ENCODE measurements at places on chromosomes 5 and 9. TPM values are rescaled to one million over a fixed set of nuclear protein-coding genes. Genes with fewer than 3 reads are reported as not detected.

The INSL4 gene
- not detected for total RNA-seq

The TRAF2 gene
- total RNA-seq = 23.1 TPM

The WDR38 gene
- total RNA-seq = not detected

The PLAA gene
- total RNA-seq = 54.0 TPM

The OR1K1 gene
- total RNA-seq = not detected

The FCN2 gene
- not detected for total RNA-seq

The LSM11 gene
- 4.8 TPM for total RNA-seq

The CYLC2 gene
- total RNA-seq = not detected

The TTC23L gene
- total RNA-seq = not detected

The OR1Q1 gene
- not detected for total RNA-seq

The PRUNE2 gene
- total RNA-seq = 0.38 TPM

The FAM221B gene
- not detected for total RNA-seq

The GHR gene
- 1.4 TPM for total RNA-seq

The ANXA6 gene
- total RNA-seq = 93.0 TPM

The TSSK1B gene
- total RNA-seq = not detected

The KIF2A gene
- 58.3 TPM for total RNA-seq

The FBXW11 gene
- 53.5 TPM for total RNA-seq

The LRRTM2 gene
- 0.03 TPM for total RNA-seq

The ZNF366 gene
- not detected for total RNA-seq
